Stimulated activated CD4-positive, alpha-beta T cell treated with anti-CD3 and anti-CD28 coated beads, TNF-alpha, amount 100 ng/mL, for 4 hours (primary cell): ENCODE measurements at places on chromosomes 12 and 14.

- DNase-seq: no peak
These were observed 215.0 kb downstream of the SLC38A4 start for GRCh38 chr12:46610754-46611153.

- DNase-seq: no peak
These were observed 34.7 kb downstream of the CCDC92 start for GRCh38 chr12:123937707-123938591.

DNA sequence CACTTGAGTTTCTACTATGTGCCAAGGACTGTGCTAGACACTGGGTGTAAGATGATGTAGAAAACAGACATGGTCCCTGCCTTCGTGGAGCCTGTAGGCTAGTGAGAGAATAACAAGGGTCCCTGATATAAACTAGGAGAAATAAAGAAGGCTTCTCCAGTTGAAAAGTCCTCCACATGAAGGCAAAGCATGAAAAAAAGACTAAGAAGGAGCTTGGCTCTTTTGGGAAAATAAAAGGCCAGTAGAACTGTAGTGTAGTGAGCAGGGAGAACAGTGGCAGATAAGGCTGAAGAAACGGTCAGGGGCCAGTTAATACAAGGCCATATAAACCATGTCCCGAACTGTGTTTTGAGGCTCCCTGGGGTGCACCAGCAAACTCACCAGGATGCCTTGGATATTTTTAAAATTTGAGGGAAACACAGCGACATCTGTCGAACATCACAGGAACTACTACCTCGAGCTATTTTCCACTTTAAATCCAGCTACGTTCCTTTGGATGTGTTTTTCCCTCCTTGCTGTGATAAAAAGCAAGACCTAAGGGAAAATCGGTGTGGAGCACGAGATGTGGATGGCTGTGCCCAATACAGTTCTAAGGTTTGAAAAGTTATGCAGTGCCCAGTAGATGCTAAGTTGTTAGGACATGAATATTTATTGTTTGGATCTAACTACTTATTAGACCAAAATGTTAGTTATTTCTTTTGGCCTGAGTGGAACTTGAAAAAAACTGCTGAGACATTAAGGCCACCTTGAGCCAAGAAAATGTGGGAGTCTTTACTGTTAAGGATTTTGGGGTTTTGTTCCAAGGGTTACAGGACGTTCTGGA is 8.5 kb upstream of the CFL2 start:
- peak; percentile 14 for DNase-seq

GRCh38 chr12:45431126-45431525 is 215.2 kb downstream of the ANO6 start:
- no peak for DNase-seq

GRCh38 chr12:118328486-118329330 is 44.0 kb downstream of the TAOK3 start:
- DNase-seq: no peak

GRCh38 chr14:90611936-90612335 is 204.3 kb downstream of the TTC7B start:
- DNase-seq: no peak

DNA sequence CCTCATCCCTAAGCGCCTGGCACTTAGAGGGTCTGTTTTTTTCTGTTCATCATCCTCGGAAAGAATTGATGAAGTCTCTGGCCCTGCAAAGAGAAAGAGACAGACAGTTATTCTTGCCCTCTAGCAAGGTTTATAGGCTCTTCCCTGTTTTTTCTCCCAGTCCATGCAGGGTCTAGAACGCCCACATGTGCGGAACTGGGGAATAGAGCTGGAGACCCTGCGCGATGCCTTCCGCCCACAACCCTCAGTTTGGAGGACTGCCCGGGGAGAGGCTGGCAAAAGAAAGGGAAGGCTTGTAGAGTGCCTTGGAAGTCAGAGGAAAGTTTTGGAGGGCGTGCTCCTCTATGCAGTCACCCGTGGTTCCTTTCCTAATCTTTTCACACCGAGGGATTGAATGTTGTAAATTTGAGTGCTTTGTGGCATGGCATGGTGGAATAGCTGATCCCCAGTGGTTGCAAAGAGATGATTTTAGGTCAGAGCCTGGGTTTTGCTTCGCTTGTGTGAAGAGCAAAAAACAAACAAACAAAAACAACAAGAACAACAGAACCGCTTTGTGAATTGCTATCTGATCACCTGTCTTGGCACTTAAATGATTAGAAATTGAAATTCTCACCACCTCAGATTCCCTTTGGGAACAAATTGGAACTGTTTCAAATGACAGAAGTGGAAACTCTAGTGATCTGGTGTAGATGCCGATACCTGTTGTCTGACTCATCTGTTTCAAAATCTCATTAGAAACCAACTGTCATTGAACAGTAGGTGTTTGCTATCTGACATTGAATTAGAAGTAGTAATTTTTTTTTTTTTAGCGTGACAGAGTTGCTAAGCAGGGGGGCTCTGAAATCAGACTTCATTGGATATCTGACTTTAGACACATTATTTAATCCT is 947 bp downstream of the GAS2L3 start:
- DNase-seq: no peak

DNA sequence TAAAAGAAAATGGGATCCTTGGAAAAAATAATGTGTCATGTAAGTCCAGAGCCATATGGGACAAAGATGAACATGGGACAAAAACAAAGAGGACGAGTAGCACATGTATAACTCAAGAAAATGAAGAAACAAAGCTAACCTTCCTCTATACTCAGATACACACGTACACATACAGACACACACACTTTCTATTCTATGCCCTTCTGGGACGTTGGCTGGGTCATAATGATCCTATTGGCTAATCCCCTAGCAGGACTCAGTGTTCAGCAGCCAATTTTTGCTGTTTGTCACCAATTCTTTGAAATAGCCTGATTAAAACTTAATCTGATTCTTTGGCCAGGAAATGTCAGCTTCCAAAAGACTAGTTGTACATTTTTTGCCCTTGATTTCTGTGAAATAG is 189.4 kb upstream of the FOXG1 start:
- no peak for DNase-seq

DNA sequence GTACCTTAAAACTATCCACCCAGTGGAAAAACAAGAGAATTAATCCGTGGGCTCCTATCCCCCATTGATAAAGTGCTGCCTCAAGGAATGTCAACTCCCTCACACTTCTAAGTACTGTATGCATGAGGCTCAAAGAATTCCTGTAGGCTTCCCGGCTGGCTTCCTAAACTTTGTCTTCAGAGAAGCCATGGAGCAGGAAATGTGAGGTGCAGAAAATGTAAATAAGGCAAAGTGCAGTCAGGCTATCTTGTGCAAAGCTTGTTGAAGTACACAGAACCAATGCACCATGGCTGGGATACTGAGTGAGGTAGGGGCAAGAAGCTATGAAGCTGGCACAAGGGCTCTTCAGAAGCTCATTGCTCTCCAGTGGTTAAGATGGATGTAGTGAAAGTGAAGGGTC is 611.0 kb downstream of the FSCB start:
- DNase-seq: no peak

DNA sequence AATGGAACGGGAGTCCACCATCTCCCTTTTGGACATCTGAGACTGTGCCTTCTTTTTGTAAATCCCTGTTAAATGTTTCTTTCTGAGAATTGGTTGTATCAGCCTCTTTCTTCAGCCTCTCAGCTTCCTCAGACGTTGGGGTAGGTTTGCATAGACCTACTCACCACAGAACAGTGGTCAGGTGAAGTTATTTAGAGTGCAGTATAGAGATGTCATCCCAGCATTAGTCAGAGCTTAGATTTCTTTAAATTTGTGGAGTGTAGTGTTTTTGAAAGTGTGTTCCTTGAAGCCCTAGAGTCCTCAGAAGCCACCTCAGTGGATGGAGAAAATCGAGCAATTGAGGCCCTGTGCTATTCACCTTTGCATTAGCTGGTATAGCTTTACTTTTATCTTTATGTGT is 8.9 kb upstream of the EEA1 start:
- DNase-seq: no peak
